ENCODE measurements at places on chromosomes 2 and 18. TPM values are rescaled to one million over a fixed set of nuclear protein-coding genes. Genes with fewer than 3 reads are reported as not detected.

Gene AUP1
- total RNA-seq = 82.5 TPM

Gene MYCN
- 2.6 TPM for total RNA-seq

Gene MPHOSPH10
- total RNA-seq = 41.1 TPM

Gene CD207
- total RNA-seq = not detected

Gene ATIC
- total RNA-seq = 59.9 TPM

Gene ANKRD53
- 0.94 TPM for total RNA-seq

Gene PRSS56
- not detected for total RNA-seq

Gene IL36G
- not detected for total RNA-seq

Gene HOXD3
- not detected for total RNA-seq

Gene GALNT5
- 2.2 TPM for total RNA-seq

Gene EPC2
- 24.8 TPM for total RNA-seq

Gene TANK
- total RNA-seq = 55.7 TPM

Gene EDAR
- not detected for total RNA-seq

Gene ZDBF2
- total RNA-seq = 43.6 TPM

Gene XRCC5
- 249 TPM for total RNA-seq

Gene POTEJ
- total RNA-seq = not detected

Gene OTX1
- total RNA-seq = not detected

Gene SGPP2
- 0.20 TPM for total RNA-seq

Gene CPLX4
- not detected for total RNA-seq

Gene REG3A
- not detected for total RNA-seq

Gene GATA6
- 10.9 TPM for total RNA-seq

Gene ZAP70
- total RNA-seq = 0.73 TPM

Gene EML6
- 0.23 TPM for total RNA-seq
